Left ventricle myocardium superior (tissue), 1 donor: ENCODE measurements at places on chromosomes 3 and 15. TPM values are rescaled to one million over a fixed set of nuclear protein-coding genes. Genes with fewer than 3 reads are reported as not detected.

Gene PEX5L
- total RNA-seq: 0.57 TPM

DNA sequence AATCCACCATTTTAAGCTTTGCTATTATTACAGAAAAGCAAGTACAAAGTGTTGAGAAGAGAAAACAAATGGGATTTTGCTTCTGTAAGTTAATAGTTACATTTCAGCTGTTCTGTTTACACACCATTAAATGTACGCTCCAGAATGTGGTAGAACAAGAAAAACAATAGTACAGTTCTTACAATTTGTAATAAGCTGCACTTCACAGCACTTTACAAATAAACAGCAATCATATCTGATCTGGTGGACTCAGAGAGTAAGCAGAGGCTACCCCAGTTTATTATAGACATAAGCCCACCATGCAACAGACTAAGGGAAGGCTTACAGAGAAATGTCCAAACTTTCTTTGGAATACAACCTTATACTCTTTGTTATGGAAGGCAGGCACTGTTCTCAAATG lies 126.4 kb downstream of the OXSM start:
- no peak for DNase-seq

DNA sequence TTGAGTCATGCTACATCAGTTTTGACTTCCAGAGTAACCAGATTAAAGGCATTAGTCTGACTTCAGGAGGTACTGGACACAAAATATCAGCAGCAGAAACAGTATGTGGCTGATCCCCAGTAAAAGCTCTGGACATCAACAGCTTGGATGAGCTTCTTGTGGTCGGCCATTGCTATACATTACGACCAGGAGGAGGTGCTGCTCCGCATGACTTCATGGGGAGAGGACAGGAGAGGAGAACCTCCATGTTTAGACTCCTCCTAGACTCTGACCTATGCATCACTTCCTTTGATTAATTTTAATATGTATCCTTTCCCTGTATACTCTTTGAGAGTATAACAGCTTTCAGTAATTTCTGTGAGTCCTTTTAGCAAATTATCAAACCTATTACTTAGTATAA lies 285.6 kb upstream of the ARHGEF26 start:
- DNase-seq: no peak

Gene PRSS50
- 0.10 TPM for total RNA-seq

DNA sequence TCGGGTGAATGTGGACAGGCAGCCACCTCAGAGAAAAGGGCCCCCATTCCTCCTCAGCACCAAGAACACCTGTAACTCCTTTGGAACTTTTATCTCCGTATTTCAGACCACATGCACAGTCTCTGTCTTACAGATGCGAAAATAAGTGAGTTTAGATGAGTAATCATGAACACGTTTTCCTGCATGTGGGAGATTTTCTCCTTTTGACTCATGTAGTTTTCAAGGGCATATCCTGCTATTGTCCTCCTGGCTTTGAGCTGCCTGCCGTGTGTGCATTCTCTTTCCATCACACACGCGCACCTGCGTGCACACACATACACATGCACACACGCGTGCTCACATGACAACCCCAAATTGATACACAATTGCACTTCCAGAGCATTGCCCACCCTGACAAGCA lies 239.2 kb downstream of the GABRG3 start:
- DNase-seq: no peak
